ENCODE measurements at places on chromosomes 5 and 9.

DNA sequence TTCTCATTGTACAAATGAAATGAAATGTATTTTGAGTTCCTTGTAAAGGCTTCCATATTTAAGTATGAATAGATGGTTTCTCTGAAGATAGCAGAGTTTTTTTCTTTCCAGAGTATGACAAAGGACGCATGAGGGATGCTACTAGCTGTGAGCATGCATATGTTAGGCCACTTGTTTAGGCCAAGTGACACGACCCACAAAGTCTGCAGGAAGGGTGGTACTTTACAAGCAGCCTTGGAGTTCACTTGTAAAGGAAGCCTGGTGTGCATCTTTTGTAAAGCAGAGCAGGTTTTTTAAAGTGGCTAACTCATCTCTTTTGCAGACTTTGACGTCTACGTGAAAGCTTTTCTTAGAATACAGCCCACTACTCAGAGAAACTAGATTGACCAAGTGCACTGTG is 300.4 kb upstream of the RFX3 start:
- DNase-seq = no peak
- H3K36me3 ChIP-seq = no peaks in the 10 kb centered on the region
- no peaks in the 10 kb centered on the region for H3K27me3 ChIP-seq
- H3K4me3 ChIP-seq = no peak overlapping the region

GRCh38 chr5:136563489-136563888 is 198.1 kb upstream of the TRPC7 start:
- H3K27me3 ChIP-seq = no peaks in the 10 kb centered on the region
- H3K4me3 ChIP-seq = no peak overlapping the region
- no peaks in the 10 kb centered on the region for H3K4me1 ChIP-seq

DNA sequence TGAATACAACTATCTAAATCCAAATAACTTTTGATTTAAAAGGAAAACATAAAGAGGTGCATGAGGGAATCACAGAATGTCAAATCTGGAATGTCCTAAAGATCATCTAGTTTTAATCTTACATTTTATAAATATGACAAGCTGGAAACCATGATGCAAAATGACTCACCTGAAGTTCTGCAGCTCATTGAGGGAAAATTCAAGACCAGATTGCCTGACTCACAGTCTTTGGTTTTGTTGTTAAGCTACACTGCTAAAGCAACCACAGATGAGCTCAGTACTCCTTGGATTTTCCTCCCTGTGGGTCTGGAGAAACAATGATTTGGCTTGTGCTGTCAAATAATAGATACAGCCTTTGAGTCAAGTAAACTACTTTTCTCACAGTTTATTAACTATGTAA is 19.1 kb upstream of the EDIL3 start:
- peak; percentile 60 for DNase-seq
- no peaks in the 10 kb centered on the region for H3K4me1 ChIP-seq
- no peaks in the 10 kb centered on the region for H3K27me3 ChIP-seq
- no peaks in the 10 kb centered on the region for H3K36me3 ChIP-seq

GRCh38 chr5:95712347-95712958 is 18.7 kb upstream of the RHOBTB3 start:
- no peak overlapping the region for H3K4me3 ChIP-seq
- peak overlapping the region; percentile 74 for H3K27ac ChIP-seq
- no peaks in the 10 kb centered on the region for H3K27me3 ChIP-seq
- no peaks in the 10 kb centered on the region for H3K36me3 ChIP-seq
- H3K4me1 ChIP-seq = peaks cover 47% of the 10 kb centered on the region
- DNase-seq = peak; percentile 99

GRCh38 chr9:114709636-114710035 is 27.6 kb upstream of the TEX48 start:
- H3K36me3 ChIP-seq = no peaks in the 10 kb centered on the region
- H3K27ac ChIP-seq = no peak overlapping the region
- no peak for DNase-seq
- H3K27me3 ChIP-seq = no peaks in the 10 kb centered on the region

GRCh38 chr5:148849461-148849860 is 23.1 kb downstream of the ADRB2 start:
- H3K36me3 ChIP-seq = no peaks in the 10 kb centered on the region
- H3K27ac ChIP-seq = no peak overlapping the region
- H3K27me3 ChIP-seq = no peaks in the 10 kb centered on the region
- H3K4me1 ChIP-seq = no peaks in the 10 kb centered on the region

DNA sequence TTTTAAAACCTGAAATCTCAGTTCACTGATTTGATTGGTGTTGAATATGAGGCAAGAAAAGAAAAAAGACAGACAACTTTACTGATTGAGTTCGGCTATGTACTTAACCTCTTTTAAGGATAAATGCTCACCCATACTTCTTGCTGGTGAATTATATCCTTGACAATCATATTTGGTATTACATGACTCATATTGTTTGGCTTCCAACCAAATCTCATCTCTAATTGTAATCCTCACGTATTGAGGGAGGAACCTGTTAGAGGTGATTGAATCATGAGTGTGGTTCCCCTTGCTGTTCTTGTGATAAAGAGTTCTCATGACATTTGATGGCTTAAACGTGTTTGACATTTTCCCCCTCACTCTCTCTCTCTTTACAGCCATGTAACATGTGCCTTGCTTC is 255.6 kb upstream of the IZUMO3 start:
- no peak overlapping the region for H3K4me3 ChIP-seq
- no peaks in the 10 kb centered on the region for H3K36me3 ChIP-seq
- H3K27me3 ChIP-seq = no peaks in the 10 kb centered on the region
- no peak overlapping the region for H3K27ac ChIP-seq
- no peak for DNase-seq

Measured in PC-9 (cell line).